ENCODE measurements at places on chromosomes 7 and 10.

DNA sequence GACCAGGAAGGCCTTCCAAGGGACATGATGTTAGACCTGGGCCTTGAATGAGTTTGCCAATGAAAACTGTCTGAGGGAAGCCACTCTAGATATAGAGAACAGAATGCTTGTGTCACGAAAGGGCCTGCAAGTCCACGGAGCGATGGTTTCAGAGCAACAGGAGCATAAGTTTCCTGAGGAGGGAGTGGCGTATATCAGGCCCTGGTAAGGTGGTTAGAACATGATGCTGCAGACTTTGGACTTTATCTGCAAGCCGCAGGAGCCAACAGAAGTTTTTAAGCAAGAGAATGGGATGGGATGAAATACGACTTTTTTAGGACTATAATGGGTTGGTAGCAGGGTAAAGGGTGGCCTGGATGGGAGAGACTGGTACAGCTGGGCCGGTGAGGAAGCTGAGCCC, 136.0 kb downstream of the FGFR2 start:
- no peak for DNase-seq

- no peak for DNase-seq
Measured at GRCh38 chr7:77360969-77361368, 55.2 kb downstream of the GSAP start.

- DNase-seq = no peak
Measured at GRCh38 chr10:80661526-80661925, 123.8 kb downstream of the SH2D4B start.

DNA sequence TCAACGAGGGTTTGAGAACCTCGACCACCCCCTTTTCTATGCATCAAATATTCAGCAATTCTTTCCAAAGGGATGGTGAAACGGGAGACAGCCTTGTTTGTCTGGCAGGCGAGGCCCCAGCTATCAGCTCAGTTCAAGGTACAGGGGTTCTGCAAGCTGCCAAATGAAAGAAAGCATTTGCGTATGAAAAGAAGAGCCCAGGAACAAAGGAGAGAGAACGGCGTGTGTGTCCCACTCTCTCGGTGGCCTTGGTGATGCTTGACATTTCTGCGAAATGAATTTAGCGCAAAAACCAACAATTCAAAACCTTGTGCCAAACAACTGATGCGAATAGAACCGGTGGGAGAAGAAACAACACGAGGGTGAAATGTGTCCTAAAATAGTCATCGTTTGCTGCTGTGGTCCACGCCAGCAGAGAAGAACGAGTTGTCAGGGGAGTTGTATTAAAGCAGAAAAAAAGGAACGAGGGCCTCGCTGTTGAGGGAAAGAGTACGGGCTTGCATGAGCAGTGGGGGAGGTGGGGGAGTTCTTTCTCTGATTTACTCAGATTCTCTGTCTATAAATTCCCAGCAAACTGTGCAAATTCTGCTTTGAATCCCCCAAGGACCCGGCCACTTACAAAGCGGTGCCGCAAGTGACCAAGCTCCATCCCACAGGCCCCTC, 97.7 kb downstream of the TMEM130 start:
- DNase-seq = no peak

DNA sequence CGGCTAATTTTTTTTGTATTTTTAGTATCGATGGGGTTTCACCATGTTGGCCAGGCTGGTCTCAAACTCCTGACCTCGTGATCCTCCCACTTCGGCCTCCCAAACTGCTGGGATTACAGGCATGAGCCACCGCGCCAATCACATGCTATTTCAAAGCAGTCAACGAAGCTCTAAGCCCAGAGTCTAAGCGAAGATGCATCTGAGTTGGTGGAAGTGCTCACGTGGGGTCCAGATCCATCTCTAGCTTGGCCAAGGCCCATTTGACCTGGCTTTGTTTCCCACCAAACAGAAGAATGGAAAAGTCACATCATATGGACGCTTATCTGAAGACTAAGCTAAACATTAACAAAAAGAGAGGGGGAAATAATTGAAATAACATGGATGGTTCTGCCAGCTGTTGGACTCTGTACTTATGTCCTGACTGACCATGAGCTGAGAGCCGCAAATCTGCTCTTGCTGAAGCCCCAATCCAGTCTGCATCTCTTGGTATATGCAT, 3.8 kb upstream of the GTF2I start:
- no peak for DNase-seq

GRCh38 chr10:63760034-63760707, 239.0 kb downstream of the REEP3 start:
- no peak for DNase-seq

DNA sequence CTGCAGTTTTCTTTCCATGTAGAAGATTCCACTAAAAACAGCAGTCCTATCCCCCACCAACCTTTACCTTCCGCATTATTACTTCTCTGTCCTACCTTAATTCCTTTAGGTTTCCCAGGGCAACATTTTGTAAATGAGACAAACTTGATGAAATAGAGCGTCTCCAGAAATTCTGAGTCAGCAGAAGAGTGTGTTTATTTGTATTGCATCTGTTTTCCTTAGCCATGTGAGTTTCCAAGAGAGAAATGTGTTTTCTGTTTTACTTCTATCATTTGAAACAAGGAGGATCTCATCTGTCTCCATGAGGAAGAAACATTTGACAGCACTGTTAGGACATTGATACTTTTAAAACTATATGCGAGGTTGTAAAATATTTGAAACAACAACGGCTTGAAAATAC, 244.2 kb upstream of the PLXDC2 start:
- no peak for DNase-seq

DNA sequence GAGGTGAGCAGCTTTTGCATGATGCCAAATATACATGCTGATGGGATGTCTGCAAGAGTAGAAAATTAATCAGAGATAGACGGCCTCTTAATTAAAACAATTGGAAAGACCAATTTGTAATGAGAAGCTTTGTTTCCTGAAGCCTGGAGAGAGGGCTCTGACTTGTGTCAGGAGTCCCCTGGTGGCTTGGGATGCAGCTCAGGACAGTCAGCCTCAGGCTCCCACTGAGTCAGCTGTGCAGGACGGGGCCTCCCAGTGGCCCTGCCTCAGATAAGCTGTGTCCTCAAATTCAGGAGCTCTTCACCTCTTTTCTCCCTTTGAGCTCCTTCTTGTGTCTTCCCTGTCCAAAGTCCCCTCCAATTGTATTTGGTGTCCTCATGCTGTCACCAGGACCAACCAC, 438.9 kb upstream of the PODXL start:
- DNase-seq = no peak

GRCh38 chr10:33900596-33900995, 566.1 kb upstream of the NRP1 start:
- no peak for DNase-seq

DNA sequence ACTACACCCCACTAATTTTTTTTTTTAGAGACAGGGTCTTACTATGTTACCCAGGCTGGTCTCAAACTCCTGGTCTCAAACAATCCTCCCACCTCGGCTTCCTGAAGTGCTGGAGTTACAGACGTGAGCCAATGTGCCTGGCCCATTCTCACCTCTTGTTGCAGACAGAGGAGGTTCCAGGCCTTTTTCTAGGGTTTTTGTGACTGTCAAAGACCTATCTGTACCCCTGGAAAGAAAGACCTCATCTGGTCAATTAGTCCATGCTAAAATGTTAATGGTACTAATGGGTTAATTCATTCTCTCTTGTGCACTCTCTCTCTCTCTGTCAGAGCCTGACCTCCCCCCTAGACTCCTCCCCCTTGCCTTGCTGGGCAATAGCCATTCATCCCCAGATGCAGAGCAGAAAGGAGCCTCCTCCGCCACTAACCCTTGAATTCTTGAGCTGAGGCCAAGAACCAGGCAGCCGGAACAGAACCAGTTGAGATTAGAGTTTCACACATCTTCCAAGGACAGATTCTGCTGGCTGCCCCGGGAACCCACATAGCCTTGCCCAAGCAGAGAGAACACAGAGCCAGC, 209.7 kb downstream of the SKIDA1 start:
- peak; percentile 53 for DNase-seq

DNA sequence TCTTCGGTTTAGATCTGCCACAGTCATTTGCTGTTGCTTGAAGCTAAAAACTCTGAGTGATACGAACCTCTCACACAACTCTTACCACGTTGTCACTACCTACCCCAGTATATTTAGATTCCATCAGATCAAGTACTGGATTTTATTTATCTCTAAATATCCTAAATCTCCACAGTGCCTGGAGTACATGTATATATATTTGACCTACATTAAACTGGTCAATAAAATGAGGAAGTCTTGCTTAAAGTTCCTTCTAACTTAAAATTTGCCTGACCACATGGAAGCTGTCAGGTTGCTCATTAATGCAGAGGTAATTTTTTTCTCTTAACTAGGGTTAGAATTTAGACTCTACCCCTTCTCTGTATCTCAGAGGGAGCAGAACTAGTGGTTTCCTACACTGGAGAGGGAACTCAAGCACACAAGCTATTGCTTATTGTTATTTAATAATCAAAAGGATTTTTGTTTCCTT, 3.1 kb upstream of the MACC1 start:
- no peak for DNase-seq
